ENCODE measurements at places on chromosomes 5 and 9. TPM values are rescaled to one million over a fixed set of nuclear protein-coding genes. Genes with fewer than 3 reads are reported as not detected.

- peaks cover 7% of the 10 kb centered on the region for H3K27me3 ChIP-seq
- no peak for DNase-seq
- no peaks in the 10 kb centered on the region for H3K36me3 ChIP-seq
- no peaks in the 10 kb centered on the region for H3K4me1 ChIP-seq
- no peak overlapping the region for H3K4me3 ChIP-seq
- H3K27ac ChIP-seq = no peak overlapping the region
Measured at GRCh38 chr9:130565792-130566191, 13.6 kb upstream of the FUBP3 start.

DNA sequence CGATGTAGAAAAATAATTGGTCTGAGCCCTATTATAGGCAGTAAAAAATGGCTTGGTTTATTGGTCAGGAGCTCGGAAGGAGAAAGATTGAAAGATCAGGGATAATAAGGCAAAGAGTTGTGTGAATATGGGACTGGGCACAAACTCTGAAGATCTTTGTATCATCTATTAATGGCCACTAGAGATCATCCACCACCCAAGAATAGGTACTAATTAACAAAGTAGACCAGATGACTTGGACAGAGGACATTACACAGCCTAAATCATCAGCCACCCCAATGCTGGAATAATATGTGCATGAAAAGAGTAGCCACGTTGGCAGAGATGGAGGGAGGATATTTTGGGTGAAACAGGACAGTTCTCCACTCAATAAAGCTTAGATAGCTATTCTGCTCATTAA is 364.1 kb downstream of the EFNA5 start:
- no peaks in the 10 kb centered on the region for H3K36me3 ChIP-seq
- no peaks in the 10 kb centered on the region for H3K27me3 ChIP-seq
- DNase-seq = no peak

GFI1B gene
- not detected for total RNA-seq

DNA sequence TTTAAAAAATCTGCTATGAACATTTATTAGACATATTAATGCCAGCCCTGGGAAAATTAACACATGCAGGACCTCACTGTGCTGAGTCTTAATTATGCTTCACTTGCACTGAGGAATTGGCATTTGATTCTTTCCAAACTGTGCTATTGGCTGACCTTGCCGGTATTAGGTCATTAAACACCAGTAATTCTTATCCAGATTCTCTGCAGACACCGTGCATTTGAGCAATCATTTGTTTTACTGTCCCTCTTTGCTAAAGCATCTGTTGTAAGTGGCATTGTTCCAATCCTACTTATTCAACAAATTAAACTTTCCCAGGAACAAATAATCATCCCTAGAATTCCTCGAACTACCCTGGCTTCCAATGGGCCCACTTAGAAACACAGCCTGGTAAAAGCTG is 145.0 kb downstream of the SLC12A2 start:
- peaks cover 3% of the 10 kb centered on the region for H3K4me1 ChIP-seq
- DNase-seq = no peak
- no peaks in the 10 kb centered on the region for H3K27me3 ChIP-seq
- no peak overlapping the region for H3K27ac ChIP-seq
- no peaks in the 10 kb centered on the region for H3K36me3 ChIP-seq
- H3K4me3 ChIP-seq = no peak overlapping the region

- H3K27ac ChIP-seq = no peak overlapping the region
- no peak overlapping the region for H3K4me3 ChIP-seq
- H3K36me3 ChIP-seq = peaks cover 6% of the 10 kb centered on the region
- no peak for DNase-seq
- H3K4me1 ChIP-seq = peaks cover 26% of the 10 kb centered on the region
Measured at GRCh38 chr5:32713361-32713769, 2.2 kb downstream of the NPR3 start.

DNA sequence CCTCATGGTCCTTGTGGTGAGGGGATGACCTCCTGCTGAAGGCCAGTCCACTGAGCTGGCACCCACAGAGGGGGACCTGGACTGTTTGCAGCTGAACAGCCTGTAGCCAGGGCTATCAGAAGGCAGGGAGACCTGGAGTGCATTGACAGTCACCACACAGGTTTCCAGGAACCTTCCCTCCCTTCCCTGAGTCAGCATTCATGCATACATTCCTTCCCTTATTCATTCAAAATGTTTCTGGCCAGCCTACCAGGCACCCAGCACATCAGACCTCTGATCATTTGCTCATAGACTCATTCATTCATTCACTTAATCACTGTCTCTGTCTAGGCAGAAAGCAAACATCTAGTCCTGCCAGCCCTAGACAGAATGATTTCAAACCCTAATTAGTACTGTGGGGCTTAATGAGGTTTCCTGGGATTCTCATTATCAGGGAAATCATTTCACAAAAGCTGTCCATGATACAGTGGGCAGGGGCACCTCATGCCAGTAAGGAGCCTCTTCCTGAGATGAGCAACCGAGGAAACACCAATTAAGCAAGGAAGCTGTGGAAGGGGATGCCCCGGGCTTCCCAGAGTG is 110.1 kb upstream of the PPP1R26 start:
- no peak for DNase-seq
- no peak overlapping the region for H3K4me3 ChIP-seq
- H3K36me3 ChIP-seq = no peaks in the 10 kb centered on the region
- H3K27ac ChIP-seq = no peak overlapping the region
- no peaks in the 10 kb centered on the region for H3K4me1 ChIP-seq
- H3K27me3 ChIP-seq = no peaks in the 10 kb centered on the region

DNA sequence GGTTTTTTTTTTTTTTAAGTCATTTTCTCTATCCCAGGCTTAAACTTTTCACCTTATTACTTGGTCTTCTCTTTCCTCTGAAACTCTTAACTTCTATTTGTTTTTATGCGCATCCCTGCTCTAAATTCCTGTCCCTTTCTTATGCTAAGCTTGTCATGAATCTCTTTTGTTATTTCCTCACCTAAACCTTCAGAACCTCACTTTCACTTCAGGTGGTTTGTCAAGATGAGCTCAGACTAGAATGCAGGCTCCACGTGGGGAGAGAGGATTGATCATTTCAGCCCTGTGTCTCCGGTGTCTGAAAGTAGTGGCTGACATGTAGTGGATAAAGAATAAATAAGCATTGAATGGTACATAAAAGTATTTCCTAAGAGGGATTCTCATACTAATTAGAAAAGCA is 63.6 kb downstream of the ANXA1 start:
- no peak for DNase-seq
- peaks cover 16% of the 10 kb centered on the region for H3K4me1 ChIP-seq
- H3K27me3 ChIP-seq = peaks cover 6% of the 10 kb centered on the region
- no peak overlapping the region for H3K27ac ChIP-seq

- H3K36me3 ChIP-seq = no peaks in the 10 kb centered on the region
- H3K27ac ChIP-seq = no peak overlapping the region
- H3K27me3 ChIP-seq = peaks cover 11% of the 10 kb centered on the region
- no peaks in the 10 kb centered on the region for H3K4me1 ChIP-seq
- H3K4me3 ChIP-seq = no peak overlapping the region
Measured at GRCh38 chr5:159800131-159800840, 116.0 kb upstream of the ADRA1B start.

GRCh38 chr9:82273121-82273520 is 284.5 kb downstream of the SPATA31D1 start:
- no peaks in the 10 kb centered on the region for H3K36me3 ChIP-seq
- H3K4me3 ChIP-seq = no peak overlapping the region
- DNase-seq = no peak
- no peaks in the 10 kb centered on the region for H3K27me3 ChIP-seq
- no peak overlapping the region for H3K27ac ChIP-seq

DNA sequence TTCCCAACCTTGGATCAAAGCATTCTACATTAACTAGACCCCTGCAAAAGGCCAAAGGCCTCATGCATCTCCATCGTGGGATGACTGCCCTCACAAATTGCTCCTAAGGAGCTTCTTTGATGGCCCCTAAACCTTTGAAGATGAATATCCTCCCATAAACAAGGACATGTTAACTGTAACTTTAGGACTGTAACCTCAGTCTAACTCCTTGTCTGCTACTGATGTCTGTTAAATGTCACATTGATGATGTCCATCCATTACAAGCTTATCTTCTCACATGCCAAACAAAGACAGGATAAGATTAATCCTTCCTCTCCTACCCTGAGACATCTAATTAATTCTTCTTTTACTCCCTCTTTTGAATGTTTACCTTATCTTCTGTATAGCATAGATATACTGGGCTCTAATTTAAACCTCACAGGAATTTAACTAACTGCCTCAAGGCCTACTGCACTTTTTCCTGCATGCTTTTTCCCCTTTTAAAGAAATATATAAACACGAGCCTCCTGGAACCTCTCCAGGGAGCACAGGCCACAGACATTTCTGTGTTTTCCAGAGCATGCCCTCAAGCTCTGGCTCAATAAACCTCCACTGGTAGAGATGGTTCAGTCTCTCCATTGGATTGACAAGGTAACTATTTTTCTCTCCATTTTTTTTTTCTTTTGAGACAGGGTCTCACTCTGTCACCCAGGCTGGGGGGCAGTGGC is 90.6 kb upstream of the SLC25A48 start:
- H3K27me3 ChIP-seq = no peaks in the 10 kb centered on the region
- no peak for DNase-seq
- no peak overlapping the region for H3K27ac ChIP-seq
- no peaks in the 10 kb centered on the region for H3K36me3 ChIP-seq

DNA sequence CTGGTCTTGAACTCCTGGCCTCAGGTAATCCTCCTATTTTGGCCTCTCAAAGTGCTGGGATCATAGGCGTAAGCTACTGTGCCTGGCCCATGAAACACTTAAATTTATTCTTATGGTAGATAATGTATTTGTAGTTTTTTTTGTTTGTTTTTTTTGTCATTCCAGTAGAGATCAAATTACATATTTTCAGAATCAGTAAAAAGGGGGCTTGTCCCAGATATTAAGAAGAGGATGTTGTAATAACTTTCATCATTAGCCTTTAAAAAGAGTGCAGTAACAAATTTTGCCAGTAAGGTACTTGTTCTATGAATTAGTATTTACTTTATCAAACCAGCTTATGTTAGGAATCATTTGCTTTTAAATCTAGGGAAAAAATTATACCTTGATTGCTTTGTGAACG is 42.6 kb downstream of the GAPVD1 start:
- DNase-seq = no peak
- H3K4me3 ChIP-seq = no peak overlapping the region
- no peaks in the 10 kb centered on the region for H3K4me1 ChIP-seq
- no peak overlapping the region for H3K27ac ChIP-seq
- H3K27me3 ChIP-seq = no peaks in the 10 kb centered on the region

DNA sequence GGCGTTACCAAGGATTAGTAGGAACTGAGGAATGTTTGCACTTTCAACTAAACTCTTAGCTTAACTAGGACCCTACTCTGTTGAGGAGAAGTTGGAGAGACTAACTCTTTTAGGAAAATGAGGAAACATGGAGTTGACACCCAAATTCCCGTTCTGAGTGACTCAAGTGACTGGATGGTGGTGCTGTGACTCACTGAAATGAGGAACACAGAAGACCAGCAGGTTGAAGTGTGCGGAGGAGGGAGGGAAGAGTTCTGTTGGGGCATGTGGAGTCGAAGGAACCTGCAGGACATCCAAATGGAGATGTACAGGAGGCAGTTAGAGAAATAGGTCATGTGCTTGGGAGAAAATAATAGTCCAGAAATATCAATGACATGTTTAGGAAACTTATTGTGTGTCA is 8.2 kb downstream of the HEXB start:
- H3K4me3 ChIP-seq = no peak overlapping the region
- peaks cover 38% of the 10 kb centered on the region for H3K36me3 ChIP-seq
- DNase-seq = no peak
- no peaks in the 10 kb centered on the region for H3K27me3 ChIP-seq

CDKN2A gene
- total RNA-seq = 19.4 TPM

DNA sequence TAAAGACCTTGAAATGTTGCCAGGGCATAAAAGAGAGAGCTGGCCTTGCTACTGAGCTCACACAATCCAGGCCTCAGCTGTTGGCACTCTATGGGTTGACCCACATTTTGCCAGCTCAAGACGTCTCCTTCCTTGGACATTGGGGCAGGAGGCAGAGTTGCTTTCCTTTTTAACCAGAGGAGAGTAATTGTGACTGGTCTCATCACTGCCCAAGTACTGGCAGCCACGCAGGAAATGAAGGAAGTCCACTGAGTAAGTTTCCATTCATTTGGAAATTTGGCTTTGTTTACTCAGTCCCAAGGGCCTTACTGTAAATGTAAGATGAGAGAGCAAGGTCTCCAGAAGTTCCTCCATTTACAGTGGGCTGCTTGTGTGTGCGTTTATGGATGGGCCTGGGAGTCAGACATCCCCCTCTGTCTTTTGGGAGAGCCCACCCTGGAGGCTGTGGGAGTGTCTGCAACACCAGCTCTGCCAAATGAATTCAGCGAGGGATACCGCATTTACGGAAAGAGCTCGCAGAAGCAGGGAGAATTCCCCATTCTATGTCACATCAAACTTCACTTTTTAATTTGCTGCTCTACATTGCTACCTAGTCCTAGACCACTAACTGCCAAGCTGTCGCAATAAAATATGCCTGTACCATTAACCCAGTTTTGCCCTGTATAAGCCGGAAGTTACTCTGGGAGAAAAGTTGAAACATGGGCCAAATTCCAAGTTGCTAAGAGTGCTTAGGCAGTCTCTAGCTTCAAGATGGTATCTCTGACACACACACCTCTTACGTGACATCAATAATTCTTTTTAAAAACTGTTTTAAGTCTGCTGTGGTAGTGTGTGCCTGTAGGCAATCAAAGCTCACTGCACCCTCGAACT is 24.5 kb upstream of the PDZD2 start:
- H3K27ac ChIP-seq = no peak overlapping the region
- no peaks in the 10 kb centered on the region for H3K4me1 ChIP-seq
- H3K4me3 ChIP-seq = no peak overlapping the region
- no peak for DNase-seq
- H3K27me3 ChIP-seq = peaks cover 13% of the 10 kb centered on the region

TXNDC8 gene
- total RNA-seq = not detected

GRCh38 chr5:107147589-107147988 is 523.1 kb downstream of the EFNA5 start:
- no peak for DNase-seq
- H3K4me3 ChIP-seq = no peak overlapping the region
- no peaks in the 10 kb centered on the region for H3K36me3 ChIP-seq
- H3K27me3 ChIP-seq = peaks cover 2% of the 10 kb centered on the region

TENT4A gene
- total RNA-seq = 34.3 TPM

- H3K36me3 ChIP-seq = peaks cover 3% of the 10 kb centered on the region
- H3K4me3 ChIP-seq = no peak overlapping the region
- DNase-seq = peak; percentile 60
- H3K27ac ChIP-seq = peak overlapping the region; percentile 27
Measured at GRCh38 chr9:36407122-36407723, 7.2 kb upstream of the RNF38 start.

GRCh38 chr5:122200450-122200849 is 71.1 kb downstream of the ZNF474 start:
- H3K36me3 ChIP-seq = no peaks in the 10 kb centered on the region
- H3K4me1 ChIP-seq = no peaks in the 10 kb centered on the region
- peaks cover 5% of the 10 kb centered on the region for H3K27me3 ChIP-seq
- DNase-seq = no peak
- no peak overlapping the region for H3K27ac ChIP-seq

GPR150 gene
- 1.7 TPM for total RNA-seq

Measured in activated CD4-positive, alpha-beta memory T cell treated with anti-CD3 and anti-CD28 coated beads, Interleukin-2, amount 10 ng/mL, durations not matched to agents 7 days and 5 days (primary cell).